ENCODE measurements at places on chromosomes 1 and 21. TPM values are rescaled to one million over a fixed set of nuclear protein-coding genes. Genes with fewer than 3 reads are reported as not detected.

- DNase-seq, result no peak
These were observed 282 bp upstream of the LYPLAL1 start for GRCh38 chr1:219173434-219173757.

GRCh38 chr1:229709500-229710013, 83.5 kb downstream of the URB2 start:
- DNase-seq, result no peak

DNA sequence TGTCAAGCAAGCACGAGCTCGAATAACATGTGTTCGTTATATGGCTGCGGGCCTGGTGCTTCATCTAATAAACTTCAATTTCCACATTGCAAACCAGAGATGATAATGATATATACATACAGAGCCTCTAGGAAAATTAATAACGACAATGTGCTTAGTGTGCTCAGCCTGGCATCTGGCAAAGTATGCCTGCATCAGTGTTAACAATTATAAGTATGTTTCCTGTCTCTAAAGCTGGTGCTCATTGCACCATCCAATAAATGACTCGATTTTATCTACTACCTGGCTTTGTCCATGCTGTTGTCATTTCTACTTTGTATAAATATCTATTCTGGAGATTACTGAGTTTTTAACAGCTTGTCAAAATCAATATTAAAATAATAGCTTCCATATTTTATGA, 1402.6 kb downstream of the MRPL39 start:
- no peak for DNase-seq

DNA sequence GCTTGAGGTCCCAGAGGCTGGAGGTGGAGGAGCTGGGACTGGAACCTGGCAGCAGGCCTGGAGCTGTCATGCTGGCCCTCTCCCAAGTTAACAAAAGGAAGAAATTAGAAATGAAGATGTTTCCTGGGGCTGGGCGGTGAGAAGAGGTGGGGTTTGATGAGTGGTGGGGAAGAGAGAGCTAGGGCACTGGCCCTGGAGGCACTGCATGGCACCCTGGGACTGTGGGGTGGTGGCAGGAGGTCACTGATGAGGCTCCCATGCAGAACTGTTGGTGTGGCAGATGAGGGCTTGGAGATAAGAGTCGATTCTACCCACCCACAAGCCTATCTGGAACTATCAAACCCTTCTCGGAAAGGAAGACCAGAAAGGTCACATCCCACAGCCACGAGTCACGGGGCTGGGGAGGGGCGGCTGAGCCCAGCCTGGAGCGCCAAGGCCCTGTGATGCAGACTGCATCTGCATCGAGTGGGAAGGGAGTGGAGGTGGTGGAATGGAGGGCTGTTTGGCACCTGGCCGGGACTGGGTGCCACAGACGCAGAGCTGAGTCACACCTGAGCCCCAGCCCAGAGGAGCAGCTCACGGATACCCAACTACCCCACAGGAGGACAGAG, 29.4 kb downstream of the MRPL37 start:
- no peak for DNase-seq

GRCh38 chr21:38140207-38140903, 116.4 kb upstream of the KCNJ15 start:
- DNase-seq, result peak; percentile 42

DNA sequence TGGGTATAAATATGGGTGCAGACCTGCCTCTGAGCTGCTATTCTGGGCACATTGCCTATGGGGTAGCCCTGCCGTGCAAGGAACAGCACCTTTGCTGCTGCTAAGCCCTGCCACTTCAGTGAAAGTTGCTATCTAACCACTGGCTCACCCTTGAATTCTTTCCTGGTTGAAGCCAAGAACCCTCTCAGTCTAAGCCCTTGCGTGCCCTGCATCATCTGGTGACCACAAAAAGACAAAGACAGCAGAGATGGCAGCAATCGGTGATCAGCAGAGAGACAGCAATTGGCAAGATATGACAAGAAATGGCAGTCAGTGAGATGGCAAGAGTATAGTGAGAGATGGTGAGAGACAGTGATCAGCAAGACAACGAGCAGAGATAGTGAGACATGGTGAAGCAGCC, 418.3 kb downstream of the MATN1 start:
- no peak for DNase-seq

DNA sequence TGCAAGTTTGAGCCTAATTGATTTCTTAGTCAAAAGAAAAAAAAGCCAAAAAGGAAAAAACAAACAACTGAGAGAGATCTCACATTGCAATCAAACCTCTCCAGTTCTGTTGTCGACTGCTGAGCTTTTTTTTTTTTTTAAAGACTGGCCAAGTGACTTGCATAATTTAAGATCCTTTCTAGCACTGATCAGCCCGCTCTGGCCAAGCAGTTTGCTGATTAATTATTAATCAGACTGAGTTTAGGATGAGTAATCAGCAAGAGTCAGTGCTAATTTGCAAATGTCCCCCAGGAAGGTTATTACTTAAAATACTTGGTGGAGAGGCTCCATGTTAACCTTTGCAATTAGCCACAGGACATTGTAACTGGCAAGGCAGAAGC, 39.3 kb downstream of the HMGB4 start:
- peak; percentile 37 for DNase-seq

- peak; percentile 88 for DNase-seq
These were observed 36.4 kb downstream of the ZNF697 start for GRCh38 chr1:119611701-119612113.

GRCh38 chr1:63557365-63557987, 34.2 kb downstream of the EFCAB7 start:
- peak; percentile 55 for DNase-seq

Gene PRPF38B
- 26.1 TPM for total RNA-seq

DNA sequence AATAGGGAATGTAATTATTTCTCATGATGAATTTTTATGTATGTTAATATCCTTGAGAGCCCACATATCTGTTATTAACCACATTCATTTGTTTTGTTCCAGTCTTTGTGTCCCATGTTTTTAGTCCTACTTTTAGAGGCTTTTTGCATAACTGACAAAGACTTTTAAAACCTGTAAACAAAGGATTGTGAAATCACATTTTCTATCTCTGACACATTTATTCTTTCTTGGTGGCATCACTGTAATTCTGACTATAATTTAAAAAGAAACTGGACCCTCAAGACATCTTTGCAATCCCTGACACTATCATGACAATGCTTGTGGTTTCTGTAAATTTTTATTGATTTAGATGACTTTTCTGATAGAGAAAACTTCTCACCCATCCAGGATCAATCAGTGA, 313.1 kb downstream of the SIPA1L2 start:
- DNase-seq, result no peak

Gene FAM72B
- total RNA-seq, result 1.5 TPM

Gene KRTAP12-2
- not detected for total RNA-seq

GRCh38 chr1:36580524-36580923, 97.8 kb upstream of the CSF3R start:
- no peak for DNase-seq

- DNase-seq, result peak; percentile 40
These were observed 92.6 kb upstream of the CASZ1 start for GRCh38 chr1:10888791-10889649.

Gene CD5L
- not detected for total RNA-seq

Gene RNASEL
- 7.5 TPM for total RNA-seq

DNA sequence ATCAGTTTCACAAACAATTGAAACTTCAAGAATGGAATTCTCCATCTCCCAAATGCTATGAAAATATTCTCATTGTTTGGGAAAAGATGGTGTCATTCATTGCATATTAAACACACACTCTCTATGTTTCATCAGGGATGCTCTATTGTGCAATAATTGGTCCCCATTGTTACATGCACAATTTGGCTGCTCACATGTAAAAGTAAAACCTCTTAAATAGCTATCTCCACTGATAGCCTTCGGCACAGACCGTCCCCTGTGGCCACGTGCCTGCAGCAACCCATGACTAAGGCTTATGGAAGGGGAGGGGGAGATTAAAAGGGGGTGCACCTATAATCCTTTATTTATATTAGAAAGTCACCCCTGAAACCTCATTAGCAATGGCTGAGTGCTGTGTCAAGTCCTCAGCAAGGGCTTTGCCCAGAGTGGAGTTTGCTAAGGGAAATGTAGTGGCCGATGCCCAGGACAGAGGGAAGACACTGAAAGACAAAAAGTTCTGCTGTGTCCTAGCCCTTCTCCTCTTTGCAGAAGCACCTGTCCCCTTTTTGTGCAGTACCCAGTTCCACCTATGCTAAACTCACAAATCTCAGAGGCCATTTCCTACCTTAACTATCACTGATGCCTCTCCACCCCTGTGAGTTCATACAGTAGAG, 309.6 kb upstream of the ESRRG start:
- no peak for DNase-seq

DNA sequence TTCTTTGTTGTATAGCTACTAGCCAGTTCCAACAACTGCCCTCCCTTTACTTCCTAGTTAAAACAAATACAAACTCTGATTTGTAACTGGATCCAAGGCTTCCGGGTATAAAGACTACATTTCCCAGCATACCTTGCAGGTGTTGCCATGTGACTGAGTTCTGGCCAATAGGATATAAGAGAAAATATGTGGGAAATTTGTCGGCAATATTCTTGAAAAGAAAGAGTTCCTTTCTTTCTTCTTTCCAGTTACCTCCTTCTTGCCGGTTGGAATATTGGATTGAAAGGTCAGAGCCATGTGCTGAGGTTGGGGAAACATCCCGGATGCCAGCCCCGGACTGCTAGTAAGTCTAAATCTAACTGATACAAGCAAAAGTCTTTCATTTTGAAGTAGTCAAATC, 23.0 kb upstream of the ZBTB40 start:
- peak; percentile 64 for DNase-seq

DNA sequence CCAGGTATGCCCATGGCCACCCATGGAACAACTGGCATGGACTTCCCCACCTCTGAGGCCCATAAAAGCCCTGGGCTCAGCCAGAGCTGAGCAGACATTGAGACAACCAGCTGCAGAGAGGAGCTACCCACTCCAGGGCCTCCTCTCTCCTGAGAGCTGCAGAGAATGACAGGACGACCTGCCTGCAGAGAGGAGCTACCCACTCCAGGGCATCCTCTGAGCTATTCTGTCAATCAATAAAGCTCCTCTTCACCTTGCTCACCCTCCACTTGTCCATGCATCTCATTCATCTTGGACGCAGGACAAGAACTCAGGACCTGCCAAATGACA, 43.4 kb downstream of the MATN1 start:
- no peak for DNase-seq

Gene AJAP1
- 0.13 TPM for total RNA-seq

Gene LYSMD1
- 16.2 TPM for total RNA-seq

Gene CRABP2
- 93.5 TPM for total RNA-seq

- no peak for DNase-seq
These were observed 32.9 kb downstream of the C21orf91 start for GRCh38 chr21:17786071-17786850.

DNA sequence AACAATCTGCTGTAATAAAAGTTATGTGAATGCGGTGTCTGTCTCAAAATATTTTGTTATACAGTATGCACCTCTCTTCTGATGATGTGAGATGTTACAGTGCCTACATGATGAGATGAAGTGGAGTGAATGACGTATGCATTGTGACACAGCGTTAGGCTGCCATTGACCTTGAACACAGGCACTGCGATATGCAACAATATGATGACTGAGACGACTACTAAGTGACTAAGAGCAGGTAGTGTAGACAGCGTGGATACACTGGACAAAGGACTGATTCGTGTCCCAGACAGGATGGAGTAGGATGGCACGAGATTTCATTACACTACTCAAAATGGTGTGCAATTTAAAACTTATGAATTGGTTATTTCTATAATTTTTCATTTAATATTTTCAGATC, 8.4 kb downstream of the SGIP1 start:
- no peak for DNase-seq

- DNase-seq, result no peak
These were observed 15.9 kb downstream of the RCAN1 start for GRCh38 chr21:34598931-34599400.

GRCh38 chr1:197284966-197285365, 16.9 kb downstream of the CRB1 start:
- no peak for DNase-seq

- DNase-seq, result peak; percentile 34
These were observed 84.9 kb downstream of the ITPKB start for GRCh38 chr1:226654046-226654667.

DNA sequence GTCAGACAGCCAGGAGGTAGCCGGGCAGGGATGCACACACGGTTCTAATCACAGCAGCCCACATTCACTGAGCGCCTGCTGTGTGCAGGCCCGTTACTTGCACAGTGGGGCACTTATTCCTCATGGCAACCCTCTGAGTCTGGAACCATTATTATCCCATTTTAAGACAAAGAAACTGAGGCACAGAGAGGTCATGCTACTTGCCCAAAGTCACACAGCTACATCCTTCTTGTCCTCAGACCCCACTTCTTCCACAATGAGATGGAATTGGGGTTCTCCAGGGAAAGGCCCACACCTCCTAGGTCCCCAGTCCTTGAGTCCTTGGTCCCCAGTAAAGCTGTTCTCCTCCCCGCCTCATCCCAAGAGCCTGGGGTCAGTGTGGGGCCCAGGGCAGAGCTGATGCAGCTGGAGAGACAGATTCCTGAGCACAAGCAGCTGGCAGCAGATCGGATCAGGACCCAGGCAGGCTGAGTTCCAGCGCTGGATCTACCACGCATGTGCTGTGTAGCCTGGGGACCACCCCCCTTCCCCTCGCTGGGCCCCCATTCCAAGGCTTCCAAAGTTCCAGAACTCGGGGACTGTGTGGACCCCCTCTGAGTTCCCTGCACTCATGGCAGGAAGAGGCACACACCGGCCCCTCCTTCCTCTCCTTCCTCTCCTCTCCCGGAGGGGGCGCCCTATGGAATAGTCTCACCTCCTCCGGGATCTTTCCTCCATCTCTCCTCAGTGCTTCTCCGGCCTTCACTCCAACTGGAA, 393.4 kb downstream of the MATN1 start:
- no peak for DNase-seq

Gene SSBP3
- 47.2 TPM for total RNA-seq

- DNase-seq, result no peak
These were observed 1.2 kb upstream of the IFI44L start for GRCh38 chr1:78619032-78619431.

DNA sequence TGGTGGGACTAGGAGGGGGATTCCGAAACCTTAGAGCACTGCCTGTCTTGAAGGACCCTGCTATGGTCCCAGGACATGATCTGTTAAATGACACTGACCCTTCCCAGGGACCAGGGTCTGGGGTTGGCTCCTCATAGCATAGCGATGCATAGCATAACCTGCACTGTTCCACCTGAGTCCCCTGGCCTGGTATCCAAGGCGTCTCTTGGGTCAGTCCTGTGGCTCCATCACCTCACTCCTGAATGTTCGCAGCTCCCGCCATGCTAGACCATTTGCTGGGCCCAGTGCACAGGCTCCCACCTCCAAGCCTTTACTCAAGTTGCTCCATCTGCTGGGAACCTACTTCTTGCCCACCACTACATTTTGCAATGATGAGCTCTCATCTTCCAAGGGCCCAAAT, 39.0 kb upstream of the MAGOH start:
- no peak for DNase-seq
